ENCODE measurements at places on chromosomes 3 and 15. TPM values are rescaled to one million over a fixed set of nuclear protein-coding genes. Genes with fewer than 3 reads are reported as not detected.

DNA sequence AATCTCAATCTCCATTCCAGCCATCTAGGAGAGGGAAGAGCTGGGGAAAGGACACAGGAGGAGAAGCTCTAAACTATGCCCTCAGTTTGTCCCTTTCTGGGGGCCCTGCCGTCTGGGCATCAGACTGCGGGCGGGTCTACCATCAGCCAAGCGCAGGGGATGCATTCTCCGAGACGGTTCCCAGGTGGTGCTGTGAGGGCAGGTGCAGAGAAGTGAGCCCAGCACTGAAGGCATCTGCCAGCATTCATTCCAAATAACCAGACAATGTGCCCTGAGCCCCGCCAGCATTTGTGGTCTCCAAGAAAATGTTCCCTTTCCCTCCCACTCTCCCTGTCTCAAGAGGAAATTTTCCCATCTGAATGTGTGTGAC lies 265.7 kb downstream of the XXYLT1 start:
- no peak for DNase-seq

DNA sequence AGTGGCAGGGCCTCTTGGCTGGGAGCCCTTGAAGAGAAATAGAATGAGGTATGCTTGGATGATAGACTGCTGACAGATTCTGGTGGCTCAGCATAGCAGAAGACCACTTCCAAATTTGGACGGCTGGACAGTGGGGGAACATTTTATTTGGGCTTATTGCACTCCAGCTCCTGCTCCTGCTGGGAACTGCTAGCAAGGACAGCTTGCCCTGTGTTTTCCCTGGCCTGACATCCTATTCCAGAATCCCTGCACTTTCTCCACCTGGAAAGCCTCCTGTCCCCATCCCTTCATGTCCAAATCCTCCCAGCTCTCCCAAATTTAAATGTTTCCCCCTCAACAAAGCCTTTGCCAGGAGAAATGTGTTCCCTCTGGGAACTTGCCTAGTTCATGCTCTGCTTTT lies 9.8 kb upstream of the COLQ start:
- no peak for DNase-seq

GRCh38 chr3:125231895-125232294 lies 19.3 kb upstream of the SLC12A8 start:
- DNase-seq = peak; percentile 57

- DNase-seq = no peak
These were observed 226.1 kb upstream of the LYSMD4 start for GRCh38 chr15:99959326-99959725.

- peak; percentile 70 for DNase-seq
These were observed 352.6 kb downstream of the NLGN1 start for GRCh38 chr3:173750095-173750494.

GRCh38 chr15:64574301-64575017 lies 114.1 kb downstream of the ZNF609 start:
- DNase-seq = no peak

- DNase-seq = no peak
These were observed 64.6 kb upstream of the ARNT2 start for GRCh38 chr15:80339601-80340000.

DNA sequence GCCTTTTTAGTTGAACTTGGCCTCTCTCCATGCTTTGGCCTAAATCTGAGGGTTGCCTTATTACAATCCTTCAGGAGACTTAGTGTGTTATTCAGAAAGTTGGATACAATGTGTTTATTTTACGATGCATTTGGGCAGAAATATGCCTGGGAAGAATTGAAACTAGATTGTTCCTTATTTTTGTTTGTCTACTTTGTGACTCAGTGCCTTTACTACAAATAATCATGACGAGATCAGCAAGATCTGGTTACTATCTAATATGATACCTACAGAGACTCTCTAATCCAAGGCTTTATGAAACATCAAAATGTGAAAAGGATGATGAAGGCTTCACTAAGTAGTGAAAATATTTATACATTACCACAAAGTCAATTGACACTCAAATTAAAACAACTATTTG lies 82.2 kb downstream of the RBMS3 start:
- no peak for DNase-seq

DNA sequence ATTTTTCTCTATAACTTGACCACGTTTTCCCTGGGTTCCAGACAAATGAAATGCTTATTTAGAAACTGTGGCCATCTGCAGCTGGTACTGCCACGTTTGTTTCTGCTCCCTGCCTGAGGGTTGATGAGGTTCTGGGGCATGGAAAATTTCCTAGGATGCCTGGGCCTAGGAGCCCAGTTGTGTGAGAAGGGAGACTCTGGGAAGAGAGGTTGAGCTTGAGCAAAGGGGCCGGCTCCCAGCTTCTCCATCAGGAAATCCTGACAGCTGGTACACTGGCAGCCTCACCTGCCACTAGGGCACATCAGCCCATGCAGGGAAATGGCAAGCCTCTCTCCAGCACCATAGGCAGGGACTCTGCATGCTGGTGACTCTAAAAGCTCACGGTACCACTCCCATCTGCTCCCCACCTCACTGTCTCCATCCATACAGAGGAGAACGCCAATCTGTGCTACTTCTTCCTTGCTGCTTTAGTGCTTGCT lies 165.4 kb upstream of the PPP2R3A start:
- no peak for DNase-seq

GRCh38 chr3:98710067-98710659 lies 53.0 kb upstream of the ST3GAL6 start:
- DNase-seq = no peak

DNA sequence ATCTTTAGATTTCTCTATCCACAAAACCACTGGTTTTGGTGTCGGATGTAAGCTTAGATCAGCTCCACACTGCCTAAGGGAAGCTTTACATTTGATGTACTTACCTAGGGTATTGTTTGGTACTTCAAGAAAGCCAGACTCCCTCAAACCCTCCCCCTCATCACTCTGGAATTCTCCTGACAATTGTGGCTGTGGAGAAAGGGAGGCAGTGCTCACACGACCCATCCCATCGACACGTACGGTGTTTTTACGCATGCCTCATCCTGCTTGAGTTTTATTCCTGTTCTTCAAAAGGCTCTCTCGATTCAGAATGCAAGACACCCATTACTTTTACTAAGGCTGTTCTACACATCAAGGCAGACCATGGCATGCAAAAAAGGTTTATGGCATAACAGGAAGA lies 67.3 kb upstream of the ONECUT1 start:
- DNase-seq = no peak

- DNase-seq = no peak
These were observed 15.6 kb upstream of the TLE3 start for GRCh38 chr15:70113304-70113700.

GOLGA8T gene
- total RNA-seq = 0.20 TPM

DPPA4 gene
- total RNA-seq = not detected

TAMM41 gene
- total RNA-seq = 3.7 TPM

ATP2B2 gene
- total RNA-seq = not detected
